NCI-H526 (cell line): ENCODE measurements at places on chromosomes 12 and 14.
A peak's percentile ranks its signal among the peaks of the same experiment; 100 is the strongest.

DNA sequence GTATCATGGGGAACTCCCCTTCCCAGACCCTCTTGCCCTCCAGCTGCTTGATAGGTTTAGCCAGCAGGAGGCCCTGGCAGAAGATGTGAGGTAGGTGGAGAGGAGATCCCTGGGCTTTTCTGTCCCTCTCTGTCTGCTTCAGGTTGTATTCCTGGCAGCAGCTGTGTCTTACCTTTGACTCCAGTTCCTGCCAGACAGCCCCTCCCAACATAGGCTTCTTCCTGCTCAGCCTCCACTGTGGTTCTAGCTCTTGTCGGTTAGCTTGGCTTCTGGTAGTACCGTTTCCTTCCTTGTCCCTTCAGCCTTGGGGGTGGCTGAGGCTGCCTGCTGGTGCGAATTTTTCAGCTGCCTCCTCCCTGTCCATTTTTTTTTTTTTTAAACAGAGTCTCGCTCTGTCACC is 215.7 kb upstream of the CRY1 start:
- DNase-seq, result no peak

- peak; percentile 32 for DNase-seq
Measured at GRCh38 chr14:59190372-59190771, 1.9 kb downstream of the DAAM1 start.

DNA sequence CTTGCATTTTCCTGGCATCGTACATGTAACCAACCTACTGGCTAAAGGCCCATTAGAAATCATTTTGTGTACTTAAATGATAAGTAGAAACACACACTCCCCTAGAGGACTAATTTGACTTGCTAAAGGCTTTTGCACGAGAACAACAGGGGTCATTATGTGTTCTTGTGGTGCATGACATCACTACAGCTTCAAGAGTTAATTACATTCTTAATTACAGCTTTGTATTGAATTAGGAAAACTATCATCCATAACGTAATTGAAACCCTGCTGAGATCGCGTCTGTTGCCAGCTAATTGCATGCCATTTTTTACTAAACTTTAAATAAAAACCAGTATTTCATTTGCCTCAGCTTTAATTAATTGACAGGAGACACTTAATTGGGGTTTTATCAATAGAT is 51.4 kb downstream of the TMEM132C start:
- peak; percentile 94 for DNase-seq

DNA sequence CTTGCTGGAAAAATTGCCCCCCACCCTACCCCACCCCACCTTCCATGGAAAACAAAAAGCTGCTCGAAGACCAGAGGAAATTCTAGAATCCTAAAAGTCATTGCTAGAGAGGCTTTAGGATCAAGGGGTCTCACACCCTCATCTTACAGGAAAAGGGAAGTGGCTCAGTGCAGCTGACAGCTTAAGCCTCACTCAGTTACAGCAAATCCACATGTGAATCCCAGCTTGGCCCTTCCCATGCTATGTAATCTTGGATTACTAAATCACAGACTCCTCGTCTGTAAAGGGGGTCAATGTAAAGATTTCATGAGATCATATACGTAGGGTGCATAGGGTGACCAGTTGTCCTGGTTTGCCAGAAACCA is 25.9 kb downstream of the CMKLR1 start:
- DNase-seq, result no peak

DNA sequence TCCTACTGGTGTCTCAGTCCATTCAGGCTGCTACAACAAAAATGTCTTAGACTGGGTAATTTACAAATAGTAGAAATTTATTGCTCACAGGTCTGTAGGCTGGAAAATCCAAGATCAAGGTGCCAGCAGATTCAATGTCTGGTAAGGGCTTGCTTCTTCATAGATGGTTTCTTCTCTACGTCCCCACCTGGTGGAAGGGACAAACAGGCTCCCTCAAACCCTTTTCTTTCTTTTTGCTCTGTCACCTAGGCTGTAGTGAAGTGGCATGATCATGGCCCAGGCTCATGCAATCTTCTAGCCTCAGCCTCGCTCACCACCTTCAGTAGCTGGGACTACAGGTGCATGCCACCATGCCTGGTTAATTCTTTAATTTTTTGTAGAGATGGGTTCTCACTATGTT is 106.8 kb upstream of the RPH3A start:
- no peak for DNase-seq

DNA sequence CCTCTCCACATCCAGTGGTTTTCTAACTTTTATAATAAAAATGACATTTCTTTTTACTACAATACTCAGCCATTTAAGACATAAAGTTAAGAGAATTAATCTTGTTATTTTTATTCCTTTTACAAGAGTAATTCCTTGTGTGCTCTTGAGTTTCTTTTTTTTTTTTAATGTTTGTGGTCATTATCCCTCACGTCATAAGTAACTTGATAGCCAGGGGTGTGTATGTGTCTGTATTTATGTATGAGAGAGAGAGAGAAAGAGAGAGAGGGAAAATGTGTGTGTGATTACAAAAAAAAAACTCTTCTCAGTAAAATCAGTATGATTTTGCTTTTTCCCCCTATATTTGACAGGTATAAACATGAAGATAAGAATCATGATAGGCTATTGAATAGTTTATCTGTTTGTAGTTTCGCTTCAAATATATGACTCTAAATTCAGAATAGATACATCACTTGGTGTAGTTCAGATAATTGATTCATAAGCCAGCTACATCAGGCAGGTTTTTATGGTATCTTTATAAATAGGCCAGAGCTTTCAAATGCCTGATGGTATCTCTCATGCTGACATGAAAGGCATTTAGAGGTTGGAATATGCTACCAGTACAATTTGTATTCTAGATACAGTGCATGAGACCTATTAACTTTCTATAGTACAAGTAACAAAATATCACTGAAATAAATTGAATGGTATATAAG is 34.9 kb downstream of the RERGL start:
- no peak for DNase-seq
